ENCODE measurements at places on chromosomes 12 and 14.
A peak's percentile ranks its signal among the peaks of the same experiment; 100 is the strongest.

DNA sequence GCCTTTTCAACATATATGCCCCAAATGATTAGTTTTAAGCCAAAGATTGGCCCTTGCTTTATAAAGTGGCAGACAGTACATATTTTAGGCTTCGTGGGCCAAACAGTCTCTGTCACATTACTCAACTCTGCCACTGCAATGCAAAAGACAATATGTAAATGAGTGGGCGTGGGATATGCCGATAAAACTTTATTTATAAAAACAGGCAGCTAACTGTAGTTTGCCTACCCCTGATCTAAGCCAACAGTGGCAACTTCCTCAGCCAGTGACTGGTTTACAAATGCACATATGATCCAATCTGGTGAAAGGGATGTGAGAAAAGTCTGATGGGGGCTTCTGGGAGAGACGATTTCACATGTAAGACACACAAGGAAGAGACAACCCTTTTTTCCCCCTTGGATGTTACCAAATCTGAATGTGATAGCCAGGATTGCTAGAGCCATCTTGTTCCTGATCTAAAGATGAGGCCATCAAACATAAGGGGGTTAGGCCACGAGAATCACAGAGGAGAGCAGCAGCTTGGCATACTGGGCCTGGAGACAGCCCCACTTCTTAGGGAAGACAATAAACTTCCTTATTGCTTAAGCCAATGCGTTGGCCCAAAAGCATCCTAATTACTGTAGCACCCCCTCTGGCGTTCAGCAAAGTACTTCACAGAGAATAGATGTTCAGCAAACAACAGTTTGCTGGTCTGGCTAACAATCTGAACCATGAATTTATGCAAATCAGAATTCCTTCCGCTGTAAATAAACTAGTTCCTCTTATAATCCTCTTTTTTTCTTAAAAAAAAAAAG, 75.2 kb upstream of the TMCC3 start:
- DNase-seq, result no peak

GRCh38 chr14:100871234-100872186, 32.0 kb downstream of the RTL1 start:
- peak; percentile 2 for DNase-seq

DNA sequence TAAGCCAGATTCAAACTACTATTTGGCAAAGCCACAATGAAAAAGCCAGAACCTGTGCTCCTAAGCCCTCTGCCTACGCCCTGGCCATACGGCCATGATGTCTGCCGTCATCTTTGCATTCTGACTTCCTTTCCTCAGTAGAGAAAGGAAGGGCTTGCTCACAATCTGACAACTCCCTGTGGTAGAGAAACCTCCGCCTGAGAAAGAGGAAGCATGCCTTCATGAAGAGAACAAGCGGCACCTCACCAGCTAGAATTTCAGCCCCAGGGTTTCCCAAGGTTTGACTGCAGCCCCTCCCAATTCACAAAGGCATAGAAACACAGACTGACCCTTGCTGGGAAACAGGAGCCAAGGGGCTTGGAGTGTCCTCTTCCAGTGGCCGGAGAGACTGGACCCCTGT, 25.7 kb downstream of the TEP1 start:
- DNase-seq, result no peak

DNA sequence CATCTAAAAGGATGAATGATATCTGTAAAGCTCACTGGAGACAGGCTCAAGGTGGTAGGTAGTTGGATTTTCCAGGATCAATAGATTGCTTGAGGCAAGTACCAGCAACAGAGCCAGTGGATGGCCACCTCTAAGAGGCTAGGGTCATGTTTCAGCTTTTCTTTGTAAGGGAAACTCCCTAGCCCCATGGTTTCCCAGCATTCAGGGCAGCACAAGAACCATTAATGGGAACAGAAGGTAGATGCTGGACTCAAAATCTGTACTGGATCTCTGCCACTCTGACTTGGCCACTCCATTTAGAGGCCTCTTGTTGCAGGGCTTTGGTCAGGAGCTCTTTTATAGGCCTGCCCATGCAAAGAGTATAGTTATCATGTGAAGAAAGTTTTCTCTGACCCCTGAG, 76.1 kb upstream of the DYRK2 start:
- DNase-seq, result no peak

GRCh38 chr12:57757771-57758170, 2.9 kb downstream of the MARCHF9 start:
- DNase-seq, result no peak

DNA sequence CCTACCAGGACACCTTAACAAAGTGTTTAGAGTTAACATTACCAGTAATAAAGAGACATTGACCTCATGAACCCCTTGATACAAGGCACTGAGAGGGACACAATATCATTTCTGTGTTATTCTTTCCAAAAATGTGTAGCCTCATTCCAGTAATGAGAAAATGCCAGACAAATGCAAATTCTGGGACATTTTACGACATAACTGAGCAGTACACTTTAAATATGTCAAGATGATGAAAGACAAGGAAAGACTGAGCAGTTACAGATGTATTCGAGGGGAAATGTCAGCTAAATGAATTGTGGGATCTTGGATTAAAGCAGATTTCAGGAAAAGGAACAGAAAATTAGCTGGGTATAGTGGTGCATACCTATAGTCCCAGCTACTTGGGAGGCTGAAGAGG, 255.6 kb downstream of the ERC1 start:
- no peak for DNase-seq

- DNase-seq, result no peak
Measured at GRCh38 chr14:50173891-50174290, 57.5 kb downstream of the SOS2 start.

GRCh38 chr12:125070112-125070511, 4.9 kb downstream of the AACS start:
- no peak for DNase-seq

- DNase-seq, result no peak
Measured at GRCh38 chr12:94874518-94875302, 128.8 kb downstream of the NDUFA12 start.

- DNase-seq, result no peak
Measured at GRCh38 chr12:3879846-3880245, 6.6 kb upstream of the PARP11 start.

- DNase-seq, result no peak
Measured at GRCh38 chr12:116278279-116278626, 760 bp upstream of the MED13L start.

DNA sequence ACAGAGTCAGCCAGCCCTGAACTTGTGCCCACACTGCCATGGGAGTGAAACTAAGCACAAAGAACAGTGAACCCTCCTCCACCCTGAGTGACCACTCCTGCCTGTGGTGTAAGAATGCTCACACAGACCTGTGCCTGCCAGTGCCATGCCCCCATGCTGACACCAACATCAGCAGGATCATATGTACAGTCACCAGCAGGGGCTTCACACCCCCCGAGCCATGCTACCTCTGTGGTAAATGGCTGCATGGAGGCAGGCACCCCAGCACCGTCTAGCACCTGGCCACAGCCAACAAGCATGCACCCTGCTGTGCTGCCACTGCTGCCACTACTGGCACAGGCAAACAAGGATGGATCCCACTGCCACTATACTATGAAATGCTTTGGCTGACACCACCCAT, 344.4 kb upstream of the CCDC196 start:
- no peak for DNase-seq

- peak; percentile 40 for DNase-seq
Measured at GRCh38 chr12:85872497-85873091, 1.5 kb upstream of the NTS start.

GRCh38 chr12:53495903-53496751, 3.1 kb downstream of the MAP3K12 start:
- DNase-seq, result no peak

DNA sequence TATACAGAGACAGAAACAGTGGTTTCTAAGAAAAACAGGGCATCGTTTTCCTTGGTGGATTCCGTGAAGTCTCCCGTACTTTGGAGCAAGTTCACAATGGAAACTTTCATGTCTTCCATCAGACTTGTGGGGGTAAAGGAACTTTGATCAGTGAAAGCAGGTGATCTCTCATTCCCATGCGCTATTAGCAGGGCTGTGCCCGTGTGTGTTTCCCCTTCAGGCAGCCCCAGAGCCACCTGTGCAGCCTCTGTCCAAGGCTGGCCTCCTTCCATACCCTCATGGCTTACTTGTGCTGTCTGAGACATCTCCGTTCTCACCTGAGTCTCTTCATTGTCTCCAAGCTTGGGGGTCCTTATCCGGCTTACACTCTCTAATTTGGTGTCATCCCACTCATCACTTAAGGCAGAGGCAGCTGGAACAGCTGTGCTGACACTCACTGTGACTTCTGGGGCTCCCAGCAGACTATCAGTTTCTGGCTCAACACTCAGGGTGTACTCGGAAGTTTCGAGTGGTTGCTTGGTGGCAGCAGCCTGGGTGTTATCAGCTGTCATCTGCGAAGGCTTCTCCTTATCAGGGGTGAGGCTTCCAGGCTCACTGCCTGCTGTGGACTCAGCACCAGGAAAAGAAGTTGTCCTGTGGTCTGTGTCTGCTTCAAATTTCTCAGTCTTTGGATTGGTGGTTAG, 13.8 kb downstream of the ARMH4 start:
- peak; percentile 3 for DNase-seq

GRCh38 chr14:51472881-51473280, 178.8 kb upstream of the FRMD6 start:
- DNase-seq, result no peak

DNA sequence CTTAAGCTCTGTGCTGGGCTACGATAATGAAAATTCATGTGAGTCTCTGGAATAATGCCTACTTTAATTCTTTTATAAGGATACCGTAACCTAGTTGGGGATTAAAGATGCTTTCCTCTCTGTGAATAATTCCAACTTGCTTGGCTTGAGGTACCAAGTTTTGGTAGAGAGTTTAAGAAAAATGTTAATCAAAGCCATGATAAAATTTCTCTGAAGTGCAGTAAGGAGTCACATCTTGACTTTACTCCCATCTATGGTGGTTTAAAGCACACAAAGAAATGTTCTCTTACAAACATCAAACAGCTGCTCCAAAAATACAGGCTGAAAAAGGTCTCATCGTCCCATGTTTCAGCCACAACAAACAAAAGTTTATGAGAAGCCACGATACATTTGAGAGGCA, 284.8 kb upstream of the TBX3 start:
- DNase-seq, result no peak

- no peak for DNase-seq
Measured at GRCh38 chr12:92136026-92136730, 9.5 kb downstream of the BTG1 start.

DNA sequence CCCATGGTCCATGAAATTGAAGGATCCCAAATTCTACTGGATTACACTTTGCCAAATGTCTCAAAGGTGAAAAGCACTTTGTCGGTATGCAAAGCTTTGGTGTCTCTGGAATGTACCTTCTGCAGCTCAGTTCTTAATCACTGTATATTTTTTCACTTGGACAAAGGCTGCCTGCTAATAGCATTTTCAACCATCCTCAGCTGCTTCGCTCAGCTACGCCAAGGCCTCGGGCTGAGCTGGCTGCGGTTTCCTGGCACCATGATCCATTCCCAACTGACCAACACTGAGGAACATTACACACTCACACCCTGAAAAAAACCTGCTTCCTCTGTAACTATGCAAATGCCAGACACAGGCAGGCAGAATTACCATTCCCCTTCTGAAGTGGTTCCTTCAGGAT, 335.2 kb downstream of the DPF3 start:
- DNase-seq, result no peak

GRCh38 chr12:7134396-7135166, 4.4 kb downstream of the CLSTN3 start:
- DNase-seq, result no peak

GRCh38 chr12:132640936-132641335, 22.4 kb downstream of the P2RX2 start:
- DNase-seq, result no peak

DNA sequence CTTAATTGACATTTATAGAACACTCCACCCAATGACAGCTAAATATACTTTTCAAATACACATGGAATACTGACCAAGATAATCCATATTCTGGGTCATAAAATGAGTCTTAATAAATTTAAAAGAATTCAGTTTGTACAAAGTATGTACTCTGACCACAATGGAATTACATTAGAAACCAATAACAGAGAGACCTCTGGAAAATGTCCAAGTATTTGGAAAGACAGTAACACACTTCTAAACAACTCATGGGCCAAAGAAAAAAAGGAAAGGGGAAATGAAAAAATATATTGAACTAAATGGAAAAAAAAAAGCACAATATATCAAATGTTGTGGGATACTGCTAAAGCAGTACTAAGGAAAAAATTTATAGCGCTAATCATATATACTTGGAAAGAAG, 52.0 kb downstream of the CRACR2A start:
- DNase-seq, result no peak

DNA sequence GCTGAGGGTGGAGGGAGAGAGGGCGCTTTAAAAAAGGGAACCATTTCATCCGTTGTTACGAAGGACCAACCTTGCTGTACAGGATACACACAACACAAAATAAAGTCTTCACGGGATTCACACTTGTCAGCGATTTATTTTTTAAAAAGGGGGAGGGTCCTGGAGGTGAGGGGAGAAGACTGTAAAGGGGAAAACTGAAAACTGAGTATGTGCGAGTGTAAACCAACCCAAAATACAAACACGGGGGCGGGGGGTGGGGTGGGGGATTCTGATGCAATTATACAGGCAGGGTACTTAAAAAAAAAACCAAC, 499 bp upstream of the PRKAG1 start:
- no peak for DNase-seq

DNA sequence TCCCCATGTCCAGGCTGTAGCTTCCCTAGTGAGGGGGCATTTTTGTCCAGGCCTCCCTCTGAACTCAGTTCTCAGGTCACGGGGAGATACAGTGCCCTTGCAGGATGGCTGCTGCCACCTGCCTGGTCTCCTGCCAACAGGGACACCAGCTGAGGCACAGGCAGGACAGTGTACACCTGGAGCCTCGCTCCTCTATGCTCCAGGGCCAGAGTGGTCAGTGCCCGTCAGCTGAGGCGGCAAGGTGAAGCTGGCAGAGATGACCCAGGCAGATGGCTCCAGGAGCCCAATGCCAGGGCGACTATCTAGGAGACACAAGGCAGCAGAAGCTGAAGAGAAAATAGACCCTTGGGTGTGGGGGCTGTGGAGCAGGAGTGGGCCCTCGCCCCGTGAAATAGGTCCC, 12.6 kb downstream of the TUBA1C start:
- DNase-seq, result no peak

GRCh38 chr14:97071177-97071576, 274.0 kb downstream of the VRK1 start:
- no peak for DNase-seq

GRCh38 chr12:131390412-131391334, 320.2 kb upstream of the SFSWAP start:
- no peak for DNase-seq

DNA sequence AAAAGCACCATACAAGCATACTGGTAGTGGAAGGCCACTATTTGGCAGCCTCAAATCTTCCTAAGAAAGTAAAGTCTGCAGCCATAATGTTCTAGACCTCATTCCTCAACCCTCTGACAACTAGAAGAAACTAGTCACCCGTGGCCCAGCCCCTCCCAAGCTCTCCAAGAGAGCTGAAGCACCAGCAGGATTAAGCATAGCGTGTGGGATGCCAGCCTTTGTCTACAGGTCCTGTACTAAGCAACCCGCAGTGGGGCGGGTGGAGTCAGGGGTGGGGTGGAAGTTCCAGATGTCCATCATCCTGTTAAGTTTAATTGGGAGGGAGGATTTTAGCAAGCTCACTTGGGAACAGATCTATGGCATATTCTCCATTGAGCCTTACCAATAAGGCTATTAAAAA, 14.2 kb downstream of the SLC11A2 start:
- no peak for DNase-seq

- no peak for DNase-seq
Measured at GRCh38 chr12:15728118-15728598, 61.0 kb downstream of the EPS8 start.

Measured in activated CD4-positive, alpha-beta T cell treated with anti-CD3 and anti-CD28 coated beads, Interleukin-2, amount 50 U/mL, for 16 hours (primary cell).